ENCODE measurements at places on chromosomes 7 and 10. TPM values are rescaled to one million over a fixed set of nuclear protein-coding genes. Genes with fewer than 3 reads are reported as not detected.

GRCh38 chr10:131872827-131873375, 27.9 kb upstream of the PPP2R2D start:
- no peak for DNase-seq

DNA sequence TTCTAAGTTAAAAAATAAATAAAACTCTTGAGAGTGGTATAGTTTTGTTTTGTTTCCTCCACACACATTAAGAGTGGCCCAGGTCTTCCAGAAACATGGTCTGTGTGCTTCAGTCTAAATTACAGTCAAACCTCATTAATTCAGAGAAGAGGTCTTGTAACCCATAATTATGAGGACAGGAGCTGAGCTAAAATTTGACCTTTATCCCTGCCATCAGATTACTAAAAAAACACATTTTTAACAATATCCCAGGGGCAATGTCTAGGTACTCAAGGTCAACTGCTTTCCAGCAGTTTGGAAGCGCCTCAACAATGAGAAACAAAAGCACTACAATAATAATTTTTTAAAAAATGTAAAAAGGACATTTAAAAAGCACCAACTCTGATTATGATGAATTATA, 184.1 kb upstream of the PFKP start:
- no peak for DNase-seq

DNA sequence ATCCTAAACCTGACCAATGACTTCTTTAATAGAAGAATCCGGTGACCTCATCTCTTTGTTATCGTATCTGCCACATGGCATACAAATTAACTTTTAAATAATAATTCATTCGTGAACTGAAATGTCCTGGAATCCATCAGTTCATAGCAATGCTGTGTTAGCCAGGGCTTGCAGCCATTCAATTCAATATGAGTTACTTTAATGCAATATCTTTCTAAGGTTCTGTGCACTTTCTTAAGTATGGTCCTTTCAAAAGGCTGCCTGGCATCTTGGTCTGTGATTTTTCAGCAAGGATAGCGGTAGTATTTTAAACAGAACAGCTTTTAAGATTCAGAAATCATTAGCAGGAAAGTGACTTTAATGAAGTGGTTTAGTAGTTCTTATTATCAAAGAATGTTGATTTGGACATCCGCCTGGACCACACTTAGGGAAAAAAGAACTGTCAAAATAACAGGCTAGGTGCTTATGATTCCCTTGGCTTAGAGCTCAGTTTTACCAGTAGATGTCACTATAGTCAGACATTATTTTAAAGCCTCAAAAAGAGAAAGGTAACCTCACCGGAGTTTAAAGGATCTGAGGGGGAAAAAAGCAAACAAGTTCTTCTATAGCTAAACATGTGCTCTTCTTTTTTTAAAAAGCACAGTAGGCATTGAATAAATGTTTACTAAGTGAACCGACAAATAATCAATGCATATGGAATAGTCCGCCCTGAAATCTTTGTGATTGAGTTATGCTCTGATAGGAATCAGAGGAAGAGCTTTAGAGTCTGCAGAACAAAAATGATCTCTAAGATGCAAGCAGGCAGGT, 22.7 kb downstream of the SLC35G1 start:
- DNase-seq = no peak

- DNase-seq = no peak
Measured at GRCh38 chr7:91287371-91288084, 23.3 kb downstream of the FZD1 start.

DNA sequence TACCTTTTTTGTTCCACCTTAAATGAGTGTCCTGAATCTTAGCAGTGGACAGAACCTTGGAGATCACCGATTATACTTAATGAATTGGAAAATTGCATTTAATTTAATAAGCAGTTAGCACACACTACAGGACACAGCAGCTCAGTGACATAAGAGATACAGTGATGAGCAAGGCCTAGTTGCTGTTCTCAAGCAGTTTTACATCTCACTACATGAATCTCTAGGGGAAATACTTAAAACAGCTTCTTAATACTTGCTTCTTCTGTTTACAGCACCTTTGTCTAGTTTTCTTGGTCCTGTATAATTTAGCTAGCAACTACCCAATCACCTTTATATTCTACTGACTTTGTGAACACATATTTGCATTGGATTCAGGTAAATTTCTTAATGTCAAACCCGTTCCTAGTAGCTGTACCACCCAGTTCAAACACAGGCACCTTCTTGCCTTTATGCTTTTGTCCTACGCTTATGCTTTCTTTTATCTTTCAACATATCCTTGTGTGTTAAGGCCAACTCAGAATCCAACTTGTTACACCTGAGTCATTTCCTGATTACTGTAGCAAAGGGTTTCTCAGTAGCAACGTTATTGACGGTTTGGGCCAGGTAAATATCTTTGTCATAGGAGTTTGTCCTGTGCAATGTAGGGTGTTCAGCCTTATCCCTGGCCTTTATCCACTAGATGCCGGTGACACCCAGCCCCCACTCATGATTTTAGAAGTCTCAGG, 1.8 kb downstream of the STAM start:
- no peak for DNase-seq

The RARRES2 gene
- 210 TPM for total RNA-seq

The ELFN1 gene
- 3.7 TPM for total RNA-seq

The NEUROG3 gene
- total RNA-seq = 0.71 TPM
